HCT116 (cell line): ENCODE measurements at places on chromosomes 12 and 14.

DNA sequence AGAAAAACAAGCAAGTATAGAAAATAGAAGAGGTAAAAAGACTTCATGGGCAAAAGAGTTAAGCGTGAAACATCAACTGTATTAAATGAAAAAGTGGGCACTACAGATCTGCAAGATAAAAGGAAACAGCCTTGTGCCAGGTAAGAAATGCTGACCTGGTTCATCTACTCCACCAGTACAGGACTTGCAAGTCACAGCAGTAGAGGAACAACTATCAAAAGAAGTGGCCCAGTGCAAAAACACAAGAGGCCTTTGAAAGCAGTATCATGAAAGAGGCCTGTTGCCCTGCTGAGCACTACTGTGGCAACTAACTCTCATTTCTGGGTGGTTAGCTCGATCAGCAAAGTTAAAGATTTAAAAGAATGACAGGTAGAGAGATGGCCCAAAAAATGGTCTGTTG is 10.5 kb downstream of the DHRS7 start:
- DNase-seq = no peak

DNA sequence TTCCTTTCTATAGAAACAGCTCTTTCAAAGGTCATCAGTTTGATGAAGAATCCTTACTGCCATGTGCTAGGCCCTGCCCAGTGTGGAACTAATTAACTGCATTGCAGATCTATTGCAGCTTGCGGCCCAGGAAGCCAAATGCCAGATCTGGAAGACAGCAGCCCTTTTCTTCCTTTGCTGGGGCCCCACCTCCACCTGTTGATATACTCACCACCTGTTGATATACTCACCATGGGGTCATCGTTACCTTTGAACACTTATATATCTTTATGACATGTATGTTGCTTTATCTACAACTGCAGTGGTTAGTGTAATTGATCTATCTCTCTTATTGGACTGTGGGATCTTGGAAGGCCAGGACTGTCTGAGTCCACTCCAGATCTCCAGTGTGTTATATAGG is 292.5 kb downstream of the ATP23 start:
- no peak for DNase-seq

GRCh38 chr12:9667403-9668160 is 1.9 kb upstream of the CLEC2D start:
- no peak for DNase-seq

- no peak for DNase-seq
These were observed 89.9 kb upstream of the AMN1 start for GRCh38 chr12:31818623-31819268.

- DNase-seq = no peak
These were observed 81.8 kb downstream of the NOS1 start for GRCh38 chr12:117279606-117280005.

GRCh38 chr14:64953661-64954060 is 11.1 kb upstream of the GPX2 start:
- DNase-seq = no peak

- no peak for DNase-seq
These were observed 210.8 kb upstream of the BTG1 start for GRCh38 chr12:92356425-92356824.

- DNase-seq = no peak
These were observed 6.7 kb downstream of the CDKN1B start for GRCh38 chr12:12723681-12724420.

DNA sequence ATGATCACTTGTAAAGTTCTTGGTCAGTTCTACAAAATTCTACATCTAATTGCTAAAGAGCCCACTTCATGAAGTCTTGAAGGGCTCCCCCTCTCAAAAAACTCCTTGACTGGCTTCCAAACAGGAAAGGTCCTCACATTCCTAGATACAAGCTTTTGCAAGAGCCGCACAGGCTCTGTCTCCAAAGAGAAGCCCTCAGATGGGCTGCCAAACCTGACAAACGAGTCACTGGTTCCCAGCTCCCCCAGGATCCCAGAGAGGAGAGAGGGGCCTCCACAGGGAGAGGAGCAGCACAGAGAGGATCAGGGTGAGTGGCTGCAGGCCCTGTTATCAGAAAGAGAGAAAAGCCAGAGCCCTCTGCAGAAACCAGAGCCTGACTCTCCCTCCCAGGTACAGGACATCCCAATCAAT is 5.8 kb downstream of the NID2 start:
- DNase-seq = no peak

DNA sequence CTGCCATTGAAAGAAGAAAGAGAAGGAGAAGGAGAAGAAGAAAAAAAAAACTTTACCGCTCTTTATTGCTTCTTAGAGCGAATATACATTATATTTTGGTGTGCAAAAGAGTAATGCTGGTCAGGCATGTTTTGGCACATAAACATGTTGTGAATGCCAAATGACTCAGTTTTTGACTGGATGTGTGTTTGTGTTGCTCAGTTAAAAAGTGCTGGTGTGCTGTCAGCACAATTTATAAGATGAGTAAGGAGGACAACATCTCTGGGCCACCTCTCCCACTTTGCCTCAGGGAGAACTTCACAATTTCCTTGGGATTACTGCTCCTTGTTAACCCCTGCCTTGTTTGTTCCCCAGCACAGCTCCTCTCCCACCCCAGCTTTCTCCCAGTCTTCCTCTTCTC is 584.8 kb downstream of the ETNK1 start:
- no peak for DNase-seq

DNA sequence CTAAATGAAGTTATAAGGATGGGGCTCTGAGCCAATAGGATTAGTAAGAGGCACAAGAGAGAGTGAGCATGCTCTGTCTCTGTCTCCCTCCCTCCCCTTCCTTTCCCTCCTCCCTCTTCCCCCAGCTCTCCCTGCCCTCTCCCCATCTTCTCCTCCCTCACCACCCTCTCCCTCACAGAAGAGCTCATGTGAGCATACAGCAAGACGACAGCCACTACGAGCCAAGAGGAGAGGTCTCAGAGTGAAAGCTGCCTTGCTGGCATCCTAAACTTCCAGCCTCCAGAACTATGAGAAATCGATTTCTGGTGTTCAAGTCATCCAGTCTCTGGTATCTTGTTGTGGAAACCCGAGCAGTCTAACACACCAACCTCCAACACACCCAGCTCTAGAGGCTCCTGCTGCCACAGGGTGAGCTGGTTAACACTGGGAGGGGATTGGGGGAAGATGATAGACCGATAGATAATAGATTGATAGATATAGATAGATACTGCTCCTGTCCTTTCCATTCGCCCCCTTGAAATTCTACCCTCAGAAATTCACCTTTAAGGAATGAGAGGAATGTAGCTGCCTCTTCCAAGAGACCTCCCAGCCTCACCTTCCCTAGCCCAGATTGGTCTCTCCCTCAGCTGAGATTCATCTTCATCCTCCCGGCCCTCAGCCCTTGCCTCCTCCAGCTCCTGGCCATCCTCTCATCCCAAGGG is 25.8 kb upstream of the ACTN1 start:
- no peak for DNase-seq

DNA sequence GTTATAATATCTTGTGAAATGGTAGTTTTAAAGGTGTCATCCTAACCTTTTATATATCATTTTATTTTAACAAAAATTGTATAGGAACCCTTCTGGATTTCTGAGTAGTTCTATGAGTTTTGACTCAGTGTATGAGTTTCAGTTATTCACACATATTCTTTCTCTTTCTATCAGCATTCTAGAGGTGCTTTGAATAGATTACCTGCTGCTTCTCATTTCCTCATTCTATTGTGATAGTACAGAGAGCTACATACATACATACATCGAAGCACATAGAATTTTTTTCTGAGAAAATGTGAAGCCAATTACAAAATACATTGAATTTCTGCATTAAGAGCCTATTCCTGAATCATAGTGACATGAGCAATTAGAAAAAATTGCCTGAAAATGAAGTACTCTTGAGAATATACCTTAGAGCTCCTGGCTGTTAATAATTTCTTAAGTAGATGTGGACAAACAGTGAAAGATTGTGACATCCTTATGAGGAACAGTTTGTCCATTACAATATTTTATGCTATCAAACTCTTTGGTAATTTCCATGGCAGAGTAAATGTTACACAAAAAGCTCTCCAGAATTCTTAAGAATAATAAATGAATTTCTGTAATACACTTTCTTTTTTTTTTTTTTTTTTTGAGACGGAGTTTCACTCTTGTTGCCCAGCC is 556.6 kb downstream of the TRHDE start:
- no peak for DNase-seq

- peak; percentile 36 for DNase-seq
These were observed 518.7 kb downstream of the TMEM121 start for GRCh38 chr14:106044949-106045596.

DNA sequence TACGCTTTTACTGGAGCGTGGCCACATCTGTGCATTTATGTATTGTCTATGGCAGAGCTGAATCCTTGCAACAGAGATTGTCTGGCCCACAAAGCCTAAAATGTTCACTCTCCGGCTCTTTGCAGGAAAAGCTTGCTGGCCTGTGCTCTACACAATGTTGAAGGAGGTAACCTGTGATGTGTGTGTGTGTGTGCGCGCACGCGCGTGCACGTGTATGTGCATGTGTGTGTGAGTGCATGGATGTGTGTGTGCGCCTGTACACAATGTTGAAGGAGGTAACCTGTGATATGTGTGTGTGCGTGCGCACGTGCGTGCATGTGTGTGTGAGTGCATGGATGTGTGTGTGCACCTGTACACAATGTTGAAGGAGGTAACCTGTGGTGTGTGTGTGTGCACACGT is 62.7 kb downstream of the RFLNA start:
- DNase-seq = no peak

DNA sequence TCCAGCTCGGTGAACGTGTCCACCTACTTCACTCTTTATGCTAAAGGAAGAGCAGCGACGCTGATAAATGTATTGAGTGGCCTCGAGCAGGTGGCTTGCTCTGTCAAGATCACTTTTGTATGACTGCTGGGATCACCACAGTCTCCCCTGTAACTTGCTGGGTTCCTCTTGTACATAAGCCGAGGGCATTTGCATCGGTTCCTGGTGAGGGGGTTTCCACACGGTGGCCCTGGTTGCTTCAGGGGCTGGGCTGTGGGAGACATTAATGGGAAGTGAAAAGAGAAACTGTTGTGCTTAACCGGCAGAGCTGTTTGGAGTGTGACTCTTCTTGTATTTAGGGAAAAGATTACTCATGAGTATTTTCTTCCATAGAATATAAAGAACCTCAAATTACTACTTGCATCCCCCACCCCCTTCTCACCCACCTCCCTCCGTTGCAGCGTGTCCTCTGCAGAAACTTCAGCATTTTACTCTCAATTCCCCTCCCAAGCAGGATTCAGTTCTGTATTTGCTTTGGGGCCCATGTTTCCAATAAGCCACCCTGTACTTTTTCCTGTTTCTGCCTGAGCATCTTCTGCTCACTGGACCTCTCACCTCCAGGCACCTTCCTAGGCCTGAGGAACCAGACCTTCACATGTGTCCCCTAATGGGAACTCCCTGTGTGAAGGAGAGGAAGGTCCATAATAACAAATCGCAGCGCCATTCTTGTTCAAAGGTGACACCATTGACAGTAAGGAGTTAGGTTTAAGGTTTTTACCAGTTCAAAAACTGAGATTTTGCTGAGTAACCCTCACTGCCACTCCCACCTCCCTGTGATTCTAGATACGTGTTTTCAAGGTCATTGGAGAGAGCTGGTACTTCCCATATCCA is 187.0 kb downstream of the ETV6 start:
- DNase-seq = no peak

- no peak for DNase-seq
These were observed 44.4 kb downstream of the PRMT8 start for GRCh38 chr12:3535431-3535841.
